Large intestine (tissue), 12 donors: ENCODE measurements at places on chromosomes 1 and 21. TPM values are rescaled to one million over a fixed set of nuclear protein-coding genes. Genes with fewer than 3 reads are reported as not detected.
A peak's percentile ranks its signal among the peaks of the same experiment; 100 is the strongest.

- no peak for DNase-seq
These were observed 885.7 kb downstream of the PLA2G4A start for GRCh38 chr1:187714470-187714869.

- no peak for DNase-seq
These were observed 79.3 kb upstream of the DIRAS3 start for GRCh38 chr1:68129536-68130250.

DNA sequence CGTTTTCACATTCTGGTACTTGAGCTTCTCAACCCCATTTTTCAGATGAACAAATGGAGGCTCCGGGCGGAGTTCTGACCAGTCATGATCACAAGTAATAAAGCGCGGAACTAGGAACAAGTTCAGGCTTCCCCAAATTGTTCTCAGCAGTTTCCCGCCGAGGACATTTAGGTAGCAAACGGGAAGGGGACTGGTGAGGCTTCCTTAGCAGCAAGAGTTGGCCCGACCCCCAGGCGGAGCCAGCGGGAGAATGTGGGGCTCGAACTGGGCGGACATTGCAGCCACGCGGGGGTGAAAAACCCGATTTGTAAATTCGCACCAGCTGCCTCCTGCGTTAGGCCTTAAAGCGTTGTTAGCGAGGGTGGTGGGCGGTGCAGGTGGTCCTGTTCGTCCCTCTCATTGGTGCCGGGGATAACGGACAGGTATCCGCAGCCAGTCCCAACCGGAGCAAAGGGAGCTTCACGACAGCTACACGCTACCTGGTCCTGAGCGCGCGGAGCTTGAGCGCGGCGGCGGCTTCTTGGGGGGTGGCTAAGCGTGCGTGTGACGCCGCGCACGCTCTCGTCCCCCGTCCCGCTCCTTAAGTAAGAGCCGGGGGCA lies 15.3 kb downstream of the SEMA6C start:
- DNase-seq, result peak; percentile 93

DNA sequence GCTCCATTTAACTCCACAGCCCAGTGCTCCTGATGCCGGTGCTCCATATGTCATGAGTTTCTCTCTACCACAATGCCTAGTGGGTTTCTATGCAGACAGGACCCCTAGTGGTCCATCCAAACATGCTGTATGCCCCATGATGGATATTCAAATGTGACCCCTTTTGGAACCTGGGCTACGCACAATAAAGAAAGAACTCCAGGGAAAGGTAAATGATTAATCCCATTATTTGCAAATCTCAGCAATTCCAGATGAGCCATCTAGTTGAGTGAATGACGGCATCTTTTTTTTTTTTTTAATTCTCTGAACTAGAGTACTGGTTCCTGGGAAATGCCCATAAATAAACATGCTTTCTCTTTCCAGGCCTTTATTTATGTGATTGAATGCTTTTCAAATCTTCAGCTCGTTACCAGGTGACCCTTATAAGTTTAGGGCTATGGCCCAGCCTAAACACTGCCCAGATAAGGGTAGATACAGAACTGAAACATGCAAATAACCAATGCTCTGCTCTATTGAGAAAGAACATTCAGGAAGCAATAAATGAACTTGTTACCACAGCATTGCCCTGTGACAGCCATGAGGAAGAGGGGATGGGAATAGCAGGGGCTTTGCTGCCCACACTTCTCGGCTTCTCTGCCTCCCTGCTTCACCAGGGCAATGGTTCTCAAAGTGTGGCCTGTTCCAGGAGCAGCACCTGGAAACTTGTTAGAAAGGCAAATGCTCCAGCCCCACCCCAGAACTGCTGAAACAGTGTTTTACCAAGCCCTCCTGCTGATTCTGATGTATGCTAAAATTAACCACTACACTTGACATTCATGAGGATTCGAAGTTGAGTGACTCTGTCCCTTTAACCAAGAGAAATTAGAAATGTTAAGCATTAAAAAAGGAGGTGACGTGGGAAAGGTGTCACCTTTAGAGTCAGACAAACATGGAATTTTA lies 151.7 kb downstream of the SEC16B start:
- DNase-seq, result peak; percentile 38

GRCh38 chr1:160375788-160376524 lies 9.1 kb downstream of the NHLH1 start:
- no peak for DNase-seq

- DNase-seq, result no peak
These were observed 12.8 kb downstream of the ZFP69B start for GRCh38 chr1:40462956-40463590.

- no peak for DNase-seq
These were observed 141.0 kb upstream of the NGF start for GRCh38 chr1:115479055-115479482.

- DNase-seq, result peak; percentile 51
These were observed at the start of gene KAZN for GRCh38 chr1:14598498-14599182. Gene KAZN, plus strand, starts transcription at chr1:14598685.

DNA sequence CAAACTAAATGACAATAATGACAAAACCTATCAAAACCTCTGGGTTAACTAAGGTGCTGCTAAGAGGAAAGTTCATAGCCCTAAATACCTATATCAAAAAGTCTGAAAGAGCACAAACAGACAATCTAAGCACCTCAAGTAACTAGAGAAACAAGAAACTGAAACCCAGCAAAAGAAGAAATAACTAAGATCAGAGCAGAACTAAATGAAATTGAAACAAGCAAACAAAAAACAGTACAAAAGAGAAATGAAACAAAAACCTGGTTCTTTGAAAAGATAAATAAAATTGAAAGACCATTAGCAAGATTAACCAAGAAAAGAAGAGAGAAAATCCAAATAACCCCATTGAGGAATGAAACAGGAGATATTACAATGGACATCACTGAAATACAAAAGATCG lies 44.8 kb upstream of the KIAA0040 start:
- no peak for DNase-seq

COPA gene
- 137 TPM for polyA plus RNA-seq
